ENCODE measurements at places on chromosomes 16 and 17.

- no peak for DNase-seq
Observed at GRCh38 chr16:49618955-49619354, 237.0 kb downstream of the ZNF423 start.

DNA sequence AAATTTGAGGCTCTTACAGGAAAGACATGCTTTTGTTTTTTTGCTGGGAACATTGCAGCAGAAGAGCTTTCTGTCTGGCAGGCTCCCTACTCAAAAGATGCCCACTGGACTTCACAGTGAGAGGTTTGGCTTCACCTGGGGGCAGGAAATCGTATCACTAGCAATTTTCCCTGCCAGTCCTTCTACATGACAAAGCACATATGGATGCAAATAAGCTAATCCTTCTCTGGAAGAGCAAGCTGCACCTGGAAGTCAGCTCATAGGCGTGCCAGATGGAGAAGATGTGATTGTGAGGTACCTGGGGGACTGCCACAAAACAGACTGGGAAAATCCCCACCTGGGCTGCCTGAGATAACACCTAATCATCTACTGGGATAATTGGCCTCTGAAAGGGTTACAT, 195.0 kb upstream of the CPHXL start:
- no peak for DNase-seq

GRCh38 chr17:58335779-58336455, 7.3 kb upstream of the TSPOAP1 start:
- no peak for DNase-seq

- no peak for DNase-seq
Observed at GRCh38 chr16:56629531-56629930, 2.9 kb upstream of the MT1M start.

DNA sequence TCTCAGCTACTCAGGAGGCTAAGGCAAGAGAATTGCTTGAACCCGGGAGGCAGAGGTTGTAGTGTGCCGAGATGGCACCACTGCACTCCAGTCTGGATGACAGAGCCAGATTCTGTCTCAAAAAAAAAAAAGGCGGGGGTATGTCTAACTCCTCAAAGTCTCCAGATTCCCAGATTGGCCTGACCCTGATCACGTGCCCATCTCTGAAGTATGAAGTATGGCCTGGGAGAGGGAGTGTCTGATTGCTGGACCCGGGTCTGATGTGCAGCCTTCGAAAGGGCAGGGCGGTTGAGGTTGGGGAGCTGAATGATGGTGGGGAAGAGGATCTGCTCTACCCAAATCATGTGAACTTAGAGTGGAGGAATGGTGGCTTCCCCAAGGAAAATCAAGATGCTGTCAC, 17.3 kb upstream of the AQP8 start:
- no peak for DNase-seq

DNA sequence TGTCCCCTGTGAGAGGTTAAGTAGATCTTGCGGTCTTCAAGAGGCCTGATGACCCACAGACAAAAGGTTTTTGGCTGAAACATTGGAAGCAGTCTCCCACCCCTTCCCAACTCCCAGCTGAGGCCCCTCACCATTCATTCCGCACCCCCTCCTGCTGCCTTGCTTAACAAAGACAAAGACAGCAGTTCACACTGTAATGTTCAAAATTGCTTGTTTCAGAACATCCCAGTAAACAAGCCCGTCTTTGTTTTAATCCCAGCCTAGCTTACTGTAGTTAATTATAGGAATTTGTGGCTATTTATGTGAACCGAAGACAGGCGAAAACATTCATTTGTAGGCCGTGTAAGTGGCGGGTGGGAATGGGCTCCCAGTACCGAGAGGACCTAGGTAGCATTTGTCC, 55.7 kb downstream of the IRX5 start:
- DNase-seq: no peak

DNA sequence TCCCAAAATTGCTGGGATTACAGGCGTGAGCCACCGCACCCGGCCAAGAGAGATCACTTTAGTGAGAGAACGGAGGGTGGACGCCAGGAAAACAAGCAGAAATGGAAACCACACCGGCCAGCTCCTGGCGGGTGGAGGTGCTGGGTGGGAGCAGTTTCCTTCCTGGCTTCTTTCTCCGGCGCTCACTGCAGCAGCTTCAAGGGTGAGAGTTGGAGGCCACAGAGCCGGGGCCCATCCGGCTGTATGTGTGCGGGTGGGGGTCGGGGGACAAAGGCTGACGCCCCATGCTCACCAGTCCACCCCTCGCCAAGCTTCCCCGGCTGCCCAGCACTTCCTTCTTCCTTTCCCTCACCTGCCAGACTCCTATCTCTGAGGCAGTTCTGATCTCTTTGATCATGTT, 13.5 kb upstream of the BHLHA9 start:
- DNase-seq: no peak

GRCh38 chr17:2020721-2021120, 4.4 kb downstream of the RTN4RL1 start:
- no peak for DNase-seq

- DNase-seq: no peak
Observed at GRCh38 chr17:40425741-40426140, 8.0 kb upstream of the TOP2A start.

- DNase-seq: no peak
Observed at GRCh38 chr17:74369221-74369620, 1.9 kb downstream of the GPR142 start.

GRCh38 chr16:78606545-78606944, 507.1 kb downstream of the WWOX start:
- DNase-seq: peak; percentile 32

DNA sequence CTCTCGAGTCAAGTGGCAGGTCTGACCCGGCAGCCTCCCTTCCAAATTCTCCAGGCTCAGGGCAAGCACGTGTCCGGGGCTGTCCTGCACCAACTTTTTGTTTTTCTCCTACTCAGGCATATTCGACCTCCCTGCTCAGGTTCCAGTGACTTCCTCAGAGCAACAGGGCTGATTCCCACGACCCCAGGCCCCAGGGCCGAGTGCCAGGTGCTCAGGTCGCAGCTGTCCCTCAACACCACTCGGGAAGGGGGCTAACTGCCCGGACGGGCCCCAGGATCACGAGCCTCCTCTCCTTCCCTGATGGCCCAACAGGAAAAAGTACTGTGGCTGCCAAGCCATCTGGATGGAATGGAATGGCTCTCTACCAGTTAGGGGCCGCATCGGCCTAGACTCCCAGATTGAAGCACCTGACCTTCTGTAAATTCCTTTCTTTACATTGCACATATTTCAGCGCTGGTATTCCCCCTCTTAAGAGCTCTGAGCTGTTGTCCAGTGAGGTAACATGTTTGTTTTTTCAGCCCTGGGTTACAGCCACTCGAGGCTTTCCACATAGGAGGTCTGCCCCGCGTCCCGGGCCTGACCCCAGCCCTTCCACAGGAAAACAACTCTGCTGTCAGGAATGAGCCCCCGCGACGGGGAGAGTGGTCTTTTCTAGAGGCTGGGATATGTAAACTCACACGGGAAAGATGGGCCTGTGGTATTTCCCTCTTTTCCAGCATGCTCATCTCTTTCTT, 25.0 kb downstream of the NXN start:
- DNase-seq: no peak

DNA sequence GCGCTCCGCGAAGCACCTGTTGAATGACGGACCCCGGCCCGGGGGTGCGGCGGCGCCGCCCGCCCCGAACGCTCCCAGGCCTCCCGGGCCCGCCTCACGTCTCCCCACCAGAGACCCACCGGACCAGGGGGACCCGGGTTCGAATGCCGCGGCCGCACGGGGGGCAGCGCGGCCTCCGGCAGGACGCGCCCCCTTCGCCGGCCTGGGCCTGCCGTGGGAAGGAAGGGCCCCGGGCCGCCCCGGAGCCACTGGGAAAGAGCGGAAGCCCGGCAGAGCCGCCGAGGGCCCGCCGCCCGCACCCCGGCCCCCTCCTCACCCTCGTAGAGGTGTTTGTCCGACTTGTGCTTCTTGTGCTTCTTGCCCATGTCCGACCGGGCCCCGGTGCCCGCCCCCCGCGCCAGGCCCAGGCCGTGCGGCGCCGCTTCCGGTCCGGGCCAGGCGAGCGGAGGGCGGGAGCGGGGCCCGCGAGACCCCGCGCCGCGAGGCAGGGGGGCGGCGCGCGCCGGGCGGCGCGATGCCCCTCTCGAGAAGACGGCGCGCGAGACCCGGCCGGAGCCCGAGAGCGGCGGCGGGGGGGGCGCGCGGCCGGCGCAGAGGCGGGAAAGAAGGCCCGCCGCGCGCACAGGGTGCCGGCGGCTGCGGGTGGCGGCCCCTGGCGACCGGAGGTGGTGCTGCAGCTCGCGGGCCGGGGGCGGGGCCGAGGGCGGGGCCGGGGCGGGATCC, at the start of gene BRD7:
BRD7 (minus strand) TSS at position 579 of the 723 bp plus-strand sequence; CDS start at position 365, 214 bp downstream.
- DNase-seq: peak; percentile 67

DNA sequence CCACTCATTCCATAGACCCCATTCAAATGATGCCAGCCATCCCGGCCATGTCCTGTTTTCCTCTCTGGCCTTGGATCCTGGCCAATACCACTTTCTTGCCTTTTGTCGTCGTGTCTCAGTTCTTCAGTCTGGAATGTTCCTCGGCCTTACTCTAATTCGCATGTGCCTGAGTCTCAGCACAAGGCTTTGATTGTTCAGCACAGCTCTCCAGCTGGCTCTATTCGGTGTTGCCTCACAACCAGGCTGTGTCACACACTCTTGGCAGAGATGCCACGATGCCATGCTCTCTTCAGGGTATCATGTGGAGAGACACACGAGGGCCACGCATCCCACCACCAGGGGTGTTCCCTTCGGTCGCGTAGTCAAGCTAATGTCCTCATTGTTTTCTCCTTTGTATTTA, 1.8 kb upstream of the VPS4A start:
- DNase-seq: no peak

GRCh38 chr17:77476498-77476897, 335.7 kb downstream of the SEC14L1 start:
- DNase-seq: no peak

DNA sequence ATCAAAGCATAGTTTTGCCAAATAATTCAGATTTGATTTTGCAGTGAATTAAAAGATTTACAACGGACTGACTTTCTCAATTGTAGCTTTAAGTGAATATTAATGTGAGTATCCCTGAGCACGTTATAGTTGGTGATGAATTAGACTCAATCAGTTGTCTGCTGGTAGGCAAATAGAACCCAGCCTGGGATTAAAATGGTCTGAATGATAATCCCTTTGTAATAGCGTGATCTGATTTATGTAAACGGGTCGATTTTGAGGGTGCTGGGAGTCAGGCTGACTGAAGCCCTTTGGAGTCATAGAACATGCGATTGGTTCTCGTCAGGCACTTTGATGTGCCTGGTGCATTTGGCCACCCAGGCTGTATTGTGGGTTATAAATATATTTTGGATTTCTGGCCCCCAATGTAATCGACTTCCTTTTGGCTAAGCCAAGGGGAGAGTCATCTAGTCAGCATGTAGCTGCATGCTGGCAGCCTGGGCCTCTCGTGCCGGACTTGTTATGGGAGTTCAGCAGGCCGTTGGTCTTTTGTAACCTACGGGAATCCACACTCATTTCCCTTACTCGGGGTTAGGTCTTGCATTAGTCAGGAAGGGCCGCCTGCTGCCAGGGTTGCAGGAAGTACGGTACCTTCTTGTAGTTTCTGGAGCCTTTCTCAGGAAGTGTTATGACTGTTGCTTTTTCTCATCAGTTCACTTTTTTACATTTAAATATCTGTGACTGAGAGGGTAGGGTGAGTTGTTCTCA, 5.4 kb downstream of the PGS1 start:
- DNase-seq: no peak

DNA sequence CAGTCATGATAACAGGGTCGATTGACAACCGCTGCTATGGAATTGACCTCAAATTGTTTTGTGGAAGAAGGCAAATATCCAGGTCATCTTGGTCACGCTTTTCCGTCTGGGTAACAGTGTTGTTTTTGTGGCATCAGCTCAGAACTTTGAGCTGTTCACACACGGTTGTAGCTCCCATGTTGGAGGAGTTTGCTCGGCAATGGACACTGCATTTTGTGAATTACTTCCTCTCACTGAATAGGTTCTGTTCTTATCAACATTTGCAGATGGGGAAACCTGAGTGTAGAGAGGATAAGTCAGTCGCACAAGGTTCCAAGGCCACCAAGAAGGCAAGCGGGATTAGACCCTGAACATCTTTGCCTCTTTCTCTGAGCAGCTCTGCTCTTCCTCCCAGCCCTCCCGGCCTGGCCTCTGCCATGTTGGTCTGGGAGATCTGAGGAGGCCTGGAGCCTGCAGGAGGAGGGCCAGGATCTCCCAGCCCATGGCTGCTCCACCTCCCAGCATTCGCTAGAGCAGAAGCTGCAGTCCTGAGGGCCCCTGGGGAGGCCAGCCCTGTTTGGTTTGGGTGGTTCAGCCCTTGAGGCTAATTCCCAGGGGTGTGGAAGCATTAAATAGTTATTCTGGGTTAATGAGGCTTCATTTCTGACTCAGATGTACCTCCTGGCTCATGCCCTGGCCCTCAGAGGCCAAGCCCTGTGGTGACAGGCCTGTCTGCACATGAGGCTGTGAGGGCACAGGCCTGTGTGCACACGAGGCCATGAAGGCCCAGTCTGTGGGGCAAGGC, 154.1 kb upstream of the PLCG2 start:
- peak; percentile 36 for DNase-seq

DNA sequence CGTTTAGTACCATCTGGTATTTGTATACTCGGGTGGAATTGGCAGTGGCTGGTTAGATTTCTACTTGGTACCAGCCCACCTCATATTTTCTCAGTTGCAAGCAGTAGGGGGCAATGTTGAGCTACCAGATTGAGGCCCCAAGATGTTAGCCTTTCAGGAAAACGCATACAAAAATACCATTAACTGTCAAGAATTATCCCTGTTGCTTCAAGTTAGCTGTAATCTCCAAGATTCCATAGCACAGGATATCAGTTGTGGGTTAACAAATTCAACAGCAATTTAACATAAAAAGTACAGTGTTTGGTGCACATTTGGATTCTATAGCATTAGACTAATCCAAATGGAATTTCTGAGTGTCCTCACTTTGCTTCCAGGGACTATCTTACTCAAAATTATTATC, 188.2 kb downstream of the FTO start:
- peak; percentile 81 for DNase-seq

GRCh38 chr17:6639586-6640535, 650 bp downstream of the KIAA0753 start:
- no peak for DNase-seq

GRCh38 chr17:72976971-72977770, 115.3 kb downstream of the SLC39A11 start:
- DNase-seq: no peak

DNA sequence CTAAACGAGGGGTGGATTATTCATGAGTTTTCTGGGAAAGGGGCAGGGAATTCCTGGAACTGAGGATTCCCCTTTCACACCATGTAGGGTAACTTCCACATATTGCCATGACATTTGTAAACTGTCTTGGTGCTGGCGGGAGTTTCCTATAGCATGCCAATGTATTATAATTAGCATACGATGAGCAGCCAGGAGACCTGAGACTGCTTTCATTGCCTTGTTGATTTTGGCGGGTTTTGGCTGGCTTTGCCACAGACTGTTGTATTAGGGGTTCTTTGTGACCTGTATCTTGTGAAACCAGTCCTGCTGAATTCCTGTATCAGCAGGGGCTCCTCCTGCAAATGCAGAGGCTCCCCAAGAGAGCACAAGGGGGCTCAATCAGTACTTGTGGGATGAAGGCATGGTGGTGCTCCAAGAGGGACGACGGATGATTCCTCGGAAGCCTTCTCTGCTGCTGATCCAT, 104.4 kb upstream of the CACNG5 start:
- no peak for DNase-seq

Measured in NCI-H1092 treated with DMSO at 0.1 percent for 48 hours (cell line).